PC-9 (cell line): ENCODE measurements at places on chromosomes 11 and 22. TPM values are rescaled to one million over a fixed set of nuclear protein-coding genes. Genes with fewer than 3 reads are reported as not detected.

DNA sequence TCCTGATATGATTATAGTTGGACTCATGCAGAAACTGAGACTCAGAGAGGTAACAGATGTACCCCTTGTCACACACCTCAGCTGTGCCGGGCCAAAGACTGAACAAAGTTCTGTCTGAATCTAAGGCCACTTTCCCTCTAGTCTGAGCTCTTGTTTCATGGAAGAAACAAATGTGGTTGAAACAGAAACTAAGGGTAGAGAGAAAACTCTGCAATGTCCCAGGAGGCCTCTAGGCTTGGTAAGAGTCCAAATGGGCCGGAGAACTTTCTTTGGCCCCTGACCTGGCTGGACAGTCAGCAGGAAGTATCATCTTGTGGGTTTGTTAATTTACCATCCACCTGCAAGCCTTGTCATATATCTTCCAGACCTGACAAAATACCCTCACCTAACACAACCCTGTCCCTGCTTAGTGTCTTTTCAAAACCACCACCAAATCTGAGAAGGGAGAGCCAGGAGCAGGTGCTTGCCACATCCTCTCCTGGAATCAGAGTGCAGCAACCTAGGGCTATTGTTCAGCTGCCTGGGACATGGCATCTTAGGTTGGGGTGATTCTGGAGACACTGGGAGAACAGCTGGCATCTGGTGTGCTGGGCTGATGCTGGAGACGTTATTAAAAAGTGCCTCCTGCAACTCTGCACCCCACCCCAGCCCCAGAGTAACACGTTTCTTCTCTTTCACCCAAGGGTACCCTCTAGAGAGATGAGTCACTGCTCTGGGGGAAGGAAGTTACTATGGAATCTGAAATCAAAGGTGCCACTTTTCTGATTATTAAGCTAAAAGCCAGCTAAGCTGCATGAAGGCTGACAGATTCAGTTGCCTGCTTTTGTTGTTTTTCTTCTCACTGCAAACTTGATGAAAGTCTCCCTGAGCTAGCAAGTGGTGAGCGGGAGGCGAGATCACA is 126.3 kb upstream of the TIMP3 start:
- DNase-seq: no peak

GRCh38 chr11:33177676-33178336 is 16.5 kb upstream of the CSTF3 start:
- DNase-seq: peak; percentile 15

DNA sequence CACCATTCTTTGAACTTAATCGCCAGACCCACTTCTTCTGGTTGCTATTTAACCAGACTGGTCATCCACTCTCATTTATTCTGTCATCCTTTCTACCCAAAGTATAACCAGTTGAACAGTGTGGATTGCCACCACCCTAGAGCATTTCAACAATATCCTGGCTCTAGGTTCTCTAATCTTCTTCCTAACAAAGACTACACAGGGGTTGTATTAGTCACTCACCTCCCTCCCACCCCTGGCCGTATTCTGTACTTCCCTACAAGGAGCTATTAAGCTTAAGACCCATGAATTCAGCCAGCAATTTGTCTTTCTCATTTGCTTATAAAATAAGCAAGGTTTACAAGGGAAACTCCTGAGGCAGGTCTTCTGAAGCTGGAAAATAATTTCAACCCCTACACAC is 46.9 kb upstream of the CEP126 start:
- no peak for DNase-seq

DNA sequence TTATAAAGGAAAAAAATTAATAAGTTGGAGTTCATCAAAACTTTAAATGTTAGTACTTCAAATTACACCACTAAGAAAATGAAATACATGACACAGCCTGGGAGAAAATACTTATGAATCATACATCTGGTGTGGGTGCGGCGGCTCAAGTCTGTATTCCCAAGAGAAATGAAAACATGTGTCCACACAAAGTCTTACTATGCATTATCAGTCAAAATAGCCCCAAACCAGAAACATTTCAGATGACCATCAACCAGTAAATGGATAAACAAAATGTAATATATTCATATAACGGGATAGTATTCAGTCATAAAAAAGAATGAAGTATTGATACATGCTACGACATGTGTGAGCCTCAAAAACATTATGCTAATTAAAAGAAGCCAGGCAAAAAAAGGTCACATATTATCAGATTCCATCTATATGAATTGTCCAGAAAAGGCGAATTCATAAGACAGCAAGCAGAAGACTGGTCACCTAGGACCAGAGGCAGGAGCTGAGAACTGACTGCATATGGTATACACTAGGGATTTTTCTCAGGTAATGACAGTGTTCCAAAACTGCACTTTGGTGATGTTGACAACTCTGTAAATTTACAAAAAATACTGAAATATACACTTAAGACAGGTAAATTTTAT is 5.3 kb upstream of the AKIP1 start:
- no peak for DNase-seq

DNA sequence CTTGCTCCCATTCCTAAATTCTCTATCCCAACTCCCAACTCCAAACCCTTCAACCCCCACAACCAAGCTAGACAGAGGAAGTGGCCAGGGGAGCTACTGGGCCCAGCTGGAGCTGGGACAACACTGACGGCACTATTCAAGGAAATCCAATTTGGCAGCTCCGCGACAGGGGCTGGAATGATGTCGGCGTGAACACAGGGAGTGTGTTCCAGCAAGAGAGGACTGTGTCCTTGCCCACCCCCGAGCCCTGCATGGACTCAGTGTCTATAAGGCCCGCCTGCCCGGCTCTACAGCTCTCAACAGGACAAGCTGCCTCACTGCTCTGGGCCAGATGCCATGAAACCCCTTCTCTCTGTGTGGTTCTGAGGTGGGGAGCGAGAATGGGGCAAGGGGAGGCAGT is 11.3 kb downstream of the PCSK7 start:
- no peak for DNase-seq

DNA sequence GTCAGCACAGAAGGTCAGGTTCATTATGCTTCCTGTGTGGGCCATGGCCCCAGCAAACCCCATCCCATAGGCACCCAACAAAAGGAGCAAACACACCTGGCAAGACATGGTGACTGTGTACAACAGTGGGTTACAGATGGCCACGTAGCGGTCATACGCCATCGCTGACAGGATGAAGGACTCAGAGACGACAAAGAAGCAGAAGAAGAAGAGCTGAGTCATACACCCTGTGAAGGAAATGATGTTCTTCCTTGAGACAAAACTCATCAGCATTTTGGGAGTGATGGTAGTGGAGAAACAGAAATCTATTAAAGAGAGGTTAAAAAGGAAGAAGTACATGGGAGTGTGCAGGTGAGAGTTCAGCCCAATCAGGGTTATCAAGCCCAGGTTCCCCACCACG is 309 bp downstream of the OR8B12 start:
- no peak for DNase-seq

GRCh38 chr22:25054943-25055511 is 102.5 kb downstream of the KIAA1671 start:
- no peak for DNase-seq

DNA sequence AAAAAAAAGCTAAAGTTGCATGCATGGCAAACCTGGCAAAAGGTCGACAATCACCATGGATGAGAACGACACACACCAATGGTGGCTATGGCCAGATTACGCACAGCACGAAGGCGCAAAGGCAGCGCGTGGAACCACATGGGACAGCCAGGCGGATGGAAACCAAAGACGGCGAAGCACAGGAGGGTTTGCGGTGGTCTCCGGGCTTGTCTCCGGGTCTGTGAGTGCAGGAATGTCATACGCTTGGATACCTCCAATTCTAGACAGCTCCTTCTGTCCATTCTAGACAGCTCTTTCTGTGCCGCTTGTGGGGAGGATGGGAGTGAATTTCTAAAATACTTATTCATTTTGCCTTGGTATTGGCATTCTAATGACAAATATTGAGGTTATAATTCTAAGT is 685.4 kb downstream of the BRD1 start:
- no peak for DNase-seq

DNA sequence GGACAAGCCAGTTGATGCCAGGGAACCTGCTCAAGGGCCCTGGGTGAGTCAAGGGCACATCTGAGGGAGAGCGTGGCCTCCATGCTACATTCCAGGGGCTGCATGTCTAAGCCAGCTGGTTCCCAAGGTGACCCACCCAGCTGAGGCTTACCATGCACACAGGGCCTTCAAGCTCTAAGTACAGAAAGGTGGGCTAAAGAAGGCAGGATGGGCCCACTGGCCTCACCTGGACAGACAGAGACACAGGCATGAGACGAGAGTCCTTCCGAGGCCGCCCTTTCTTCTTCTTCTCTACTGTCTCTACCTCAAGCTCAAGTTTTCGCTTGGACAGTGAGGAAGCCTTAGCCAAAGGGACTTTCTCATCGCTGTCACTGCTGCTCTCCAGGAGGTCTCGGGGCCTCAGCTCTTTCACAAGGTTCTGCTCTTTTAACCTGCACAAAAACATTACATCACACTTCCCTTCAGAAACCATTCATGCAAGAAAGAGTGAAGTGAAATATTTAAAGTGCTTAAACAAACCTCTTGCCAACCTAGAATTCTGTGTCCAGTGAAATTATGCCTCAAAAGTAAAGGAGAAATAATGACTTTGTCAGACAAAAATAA is 69.9 kb downstream of the HIRA start:
- no peak for DNase-seq

DNA sequence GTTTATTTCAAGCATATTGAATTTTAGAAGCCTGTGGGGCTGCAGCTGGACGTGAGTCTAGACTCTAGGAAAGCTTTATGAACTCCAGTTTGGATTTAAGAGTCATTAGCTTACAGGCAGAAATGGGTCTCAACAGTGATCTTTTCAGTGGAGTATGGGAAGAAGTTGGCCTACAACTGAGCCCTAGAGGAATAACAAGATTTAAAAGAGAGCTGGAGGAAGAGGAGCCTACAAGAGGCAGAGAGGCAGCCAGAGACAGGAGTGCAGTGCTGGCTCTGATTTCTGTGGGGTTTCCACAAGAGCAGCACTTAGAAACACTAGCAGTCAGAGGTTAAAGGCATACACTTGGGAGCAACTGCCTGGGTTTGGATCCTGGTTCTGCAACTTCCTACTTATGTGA is 17.9 kb downstream of the APOL5 start:
- DNase-seq: no peak

DNA sequence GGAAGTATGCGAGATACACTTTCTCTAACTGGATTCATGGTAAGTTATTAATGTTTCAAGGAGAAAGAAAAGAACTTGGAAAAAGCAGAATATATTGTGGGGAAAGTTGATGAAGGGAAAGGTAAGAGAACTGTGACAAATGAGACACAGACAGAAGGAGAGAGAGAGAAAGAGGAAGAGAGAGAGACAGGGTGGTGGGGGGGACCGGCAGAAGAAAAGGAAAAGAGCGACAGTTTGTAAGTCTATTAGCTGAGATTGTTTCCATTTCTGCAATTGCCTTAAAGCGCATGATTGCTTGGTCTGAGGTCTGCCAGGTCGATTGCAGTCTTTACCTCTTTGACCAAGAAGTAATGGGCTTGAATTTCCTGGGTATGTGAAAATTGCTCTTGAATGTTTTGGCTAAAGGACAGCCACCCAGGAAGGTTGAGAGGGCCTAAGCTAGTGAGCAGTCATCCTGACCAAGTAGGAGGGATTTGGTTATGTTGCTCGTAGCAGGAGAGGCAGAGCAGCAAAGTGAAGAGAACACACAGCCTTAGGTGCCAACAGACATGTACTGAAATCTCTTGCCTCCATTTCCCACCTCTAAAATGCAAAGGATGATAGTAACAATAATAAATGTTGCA is 23.6 kb upstream of the TMA7B start:
- DNase-seq: no peak

DNA sequence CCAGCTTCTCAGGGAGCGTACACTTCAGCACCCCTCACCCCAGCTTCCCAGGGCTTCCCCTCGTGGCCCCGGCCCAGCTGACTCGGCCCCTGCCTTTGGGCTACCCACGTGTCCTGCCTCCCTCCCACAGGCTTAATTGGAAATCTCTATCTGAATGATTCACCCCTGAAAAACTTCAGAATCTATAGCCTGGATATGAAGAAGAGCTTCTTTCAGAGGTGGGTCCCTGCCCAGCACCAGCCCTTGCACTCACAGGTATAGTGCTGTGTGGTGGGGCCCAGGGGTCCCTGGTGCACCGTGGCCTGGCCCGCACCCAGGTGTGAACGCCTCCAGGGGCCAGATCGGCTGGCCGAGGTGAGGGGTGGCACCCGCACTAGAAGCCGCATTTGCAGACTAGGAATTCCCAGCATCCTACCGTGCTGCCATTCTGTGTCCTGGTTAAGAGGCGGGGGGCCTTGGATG is 38.4 kb downstream of the B3GAT1 start:
- no peak for DNase-seq

DNA sequence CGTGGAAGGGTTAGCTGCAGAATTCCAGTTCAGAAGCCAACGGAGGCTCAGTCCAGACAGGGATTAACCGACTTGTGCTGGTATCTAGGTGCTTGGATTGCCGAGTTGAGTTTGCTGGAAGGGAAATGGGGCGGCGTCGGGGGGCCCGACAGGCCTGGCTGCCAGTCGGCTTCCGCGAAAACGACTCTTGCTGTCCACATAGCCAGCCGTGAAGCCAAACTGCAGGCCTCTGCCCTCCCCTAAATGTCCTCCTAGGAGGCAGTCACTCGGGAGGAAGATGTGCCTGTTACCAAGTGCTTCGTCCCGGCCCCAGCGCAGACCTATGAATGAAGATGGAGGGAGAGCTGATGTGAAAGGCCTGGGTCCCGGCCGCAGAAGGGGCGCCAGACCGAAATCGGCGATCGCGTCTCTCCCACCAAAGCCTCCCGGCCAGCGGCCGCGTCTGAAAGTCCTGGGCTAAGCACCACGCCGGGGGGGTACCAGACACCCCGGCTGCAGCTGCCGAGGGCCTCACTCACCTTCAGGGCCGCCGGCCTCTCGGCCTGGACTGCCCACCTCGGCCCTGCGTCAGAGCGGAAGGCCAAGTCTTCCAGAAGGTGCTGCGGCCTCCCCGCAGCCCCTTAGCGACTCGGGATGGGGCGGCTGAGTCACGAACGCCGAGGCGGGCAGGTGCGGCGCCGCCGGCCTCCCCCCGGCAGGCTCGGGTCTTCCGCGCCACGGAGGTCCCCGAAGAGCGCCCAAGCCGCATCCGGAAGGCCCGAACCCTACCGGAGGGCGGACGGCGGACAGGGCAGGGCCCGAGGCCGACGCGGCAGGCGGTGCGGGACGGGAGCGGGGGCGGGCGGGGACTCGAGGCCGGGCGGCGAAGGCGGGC is 7.5 kb downstream of the DPAGT1 start:
- DNase-seq: no peak

DNA sequence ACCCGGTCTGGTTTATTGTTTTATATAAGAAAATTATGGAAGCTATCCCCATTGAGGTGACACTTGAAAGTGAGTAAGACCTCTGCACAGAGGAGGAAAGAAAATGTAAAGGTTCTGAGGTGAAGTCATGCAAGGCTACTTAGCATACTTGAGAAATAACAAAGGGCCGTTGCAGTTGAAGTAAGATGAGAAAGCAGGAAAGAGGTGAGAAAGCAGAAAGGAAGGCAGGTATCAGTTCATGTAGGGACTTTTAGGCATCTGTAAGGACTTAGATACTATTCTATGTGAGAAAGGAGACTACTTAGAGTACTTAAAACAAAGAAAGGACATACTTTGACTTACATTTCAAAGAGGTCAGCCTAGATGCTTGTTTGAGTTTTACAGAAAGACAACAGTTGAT is 84.7 kb downstream of the CASP12 start:
- DNase-seq: no peak

Gene OVCH2
- 4.8 and 5.3 TPM in 2 replicates for total RNA-seq

Gene LRRC56
- 5.0 and 6.3 TPM in 2 replicates for total RNA-seq

Gene ADAMTS15
- total RNA-seq: 1.8 and 2.2 TPM in 2 replicates

Gene FXYD6
- total RNA-seq: 0.20 and 0.48 TPM in 2 replicates

Gene LRP4
- 9.6 and 15.7 TPM in 2 replicates for total RNA-seq

Gene SEPTIN5
- 2.0 and 8.1 TPM in 2 replicates for total RNA-seq

Gene FAM227A
- 8.8 and 9.8 TPM in 2 replicates for total RNA-seq
